ENCODE measurements at places on chromosomes 5 and 9.
A peak's percentile ranks its signal among the peaks of the same experiment; 100 is the strongest.

- DNase-seq, result peak; percentile 39
These were observed 24.1 kb upstream of the PCSK5 start for GRCh38 chr9:75866273-75866871.

DNA sequence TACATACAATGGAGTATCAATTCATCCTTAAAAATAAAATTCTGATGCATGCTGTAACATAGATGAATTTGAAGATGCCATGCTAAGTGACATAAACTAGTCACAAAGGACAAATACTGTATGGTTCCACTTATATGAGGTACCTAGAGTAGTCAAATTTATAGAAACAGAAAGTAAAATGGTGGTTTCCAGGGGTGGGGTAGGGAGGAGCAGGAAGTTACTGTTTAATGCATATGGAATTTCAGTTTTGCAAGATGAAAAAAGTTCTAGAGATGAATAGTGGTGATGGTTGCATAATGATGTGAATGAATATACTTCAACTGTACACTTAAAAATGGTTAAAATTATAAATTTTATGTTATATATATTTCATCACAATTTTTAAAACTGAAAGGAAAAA is 57.3 kb upstream of the FNIP1 start:
- DNase-seq, result no peak

- no peak for DNase-seq
These were observed 152.0 kb upstream of the SLC28A3 start for GRCh38 chr9:84492366-84493159.

GRCh38 chr5:124134941-124135340 is 611.5 kb downstream of the ZNF608 start:
- DNase-seq, result no peak

DNA sequence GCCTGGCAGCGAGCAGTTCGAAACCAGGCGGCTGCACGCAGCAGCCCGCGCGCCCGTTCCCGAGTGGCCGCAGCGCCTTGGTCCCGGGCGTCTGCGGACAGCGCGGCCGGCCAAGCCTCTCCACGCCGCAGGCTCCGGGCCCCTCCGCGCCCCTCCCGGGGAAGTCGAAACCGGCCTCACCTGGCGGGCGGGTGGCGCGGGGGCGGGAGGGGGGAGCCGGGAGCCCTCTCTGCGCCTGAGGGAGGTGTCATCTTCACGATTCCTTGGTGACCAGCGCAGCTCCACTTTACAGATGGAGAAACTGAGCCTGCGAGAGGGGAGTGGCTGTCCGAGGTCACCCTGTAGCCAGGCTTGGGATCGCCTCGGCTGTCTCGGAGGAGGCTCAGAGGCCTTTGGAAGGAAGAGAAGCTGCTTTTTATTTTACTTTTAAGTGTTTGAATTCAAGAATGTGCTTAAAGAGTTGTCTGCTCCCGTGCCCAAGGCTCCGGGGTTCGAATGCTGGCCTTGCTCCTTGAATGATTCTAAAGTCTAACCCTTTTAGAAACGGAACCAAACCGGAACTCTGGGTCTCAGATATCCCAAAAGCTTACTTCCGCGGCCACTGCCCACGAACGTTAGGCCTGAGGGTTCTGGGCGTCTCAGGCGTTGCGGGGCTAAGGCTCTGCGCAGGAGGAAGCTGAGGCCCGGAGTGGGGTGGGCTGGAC is 662 bp downstream of the SUSD3 start:
- peak; percentile 37 for DNase-seq

DNA sequence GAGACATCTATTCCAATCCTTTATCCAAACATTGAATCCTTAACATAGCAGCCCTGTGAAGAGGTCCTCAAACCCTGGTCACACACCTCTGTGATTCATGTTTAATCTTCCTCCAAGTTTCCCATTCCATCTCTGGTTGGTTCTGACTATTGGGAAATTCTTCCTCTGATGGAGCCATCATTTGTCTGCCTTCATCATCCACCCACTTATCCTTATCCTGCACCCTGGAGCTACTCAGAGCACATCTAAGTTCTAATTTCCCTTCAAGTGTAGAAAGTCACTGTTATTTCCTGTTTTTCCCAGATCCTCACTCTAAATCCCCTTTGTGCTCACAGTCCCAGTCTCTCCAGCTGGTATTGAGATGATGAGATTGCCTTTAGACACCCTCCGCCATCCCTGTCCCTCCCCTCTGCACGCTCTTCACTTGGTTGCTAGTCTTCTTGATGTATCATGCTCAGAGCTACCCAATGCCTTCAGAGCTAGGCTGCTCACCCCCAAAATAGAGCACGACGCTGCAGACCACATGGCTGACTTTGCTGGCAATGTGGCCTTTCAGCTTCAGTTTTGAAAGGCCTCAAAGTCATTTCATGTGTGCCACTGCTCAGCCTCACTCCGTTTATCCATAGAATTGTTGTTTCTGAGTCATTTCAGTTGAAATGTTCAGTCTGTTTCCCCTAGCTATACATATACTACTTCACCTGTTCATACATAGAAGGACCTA is 154.3 kb downstream of the PALM2AKAP2 start:
- no peak for DNase-seq

GRCh38 chr9:73153793-73154227 is 2.1 kb downstream of the ANXA1 start:
- no peak for DNase-seq
